Stimulated activated CD8-positive, alpha-beta memory T cell treated with anti-CD3 and anti-CD28 coated beads, Interleukin-7, amount 100 ng/mL, for 1 hour (primary cell): ENCODE measurements at places on chromosomes 3 and 15.

DNA sequence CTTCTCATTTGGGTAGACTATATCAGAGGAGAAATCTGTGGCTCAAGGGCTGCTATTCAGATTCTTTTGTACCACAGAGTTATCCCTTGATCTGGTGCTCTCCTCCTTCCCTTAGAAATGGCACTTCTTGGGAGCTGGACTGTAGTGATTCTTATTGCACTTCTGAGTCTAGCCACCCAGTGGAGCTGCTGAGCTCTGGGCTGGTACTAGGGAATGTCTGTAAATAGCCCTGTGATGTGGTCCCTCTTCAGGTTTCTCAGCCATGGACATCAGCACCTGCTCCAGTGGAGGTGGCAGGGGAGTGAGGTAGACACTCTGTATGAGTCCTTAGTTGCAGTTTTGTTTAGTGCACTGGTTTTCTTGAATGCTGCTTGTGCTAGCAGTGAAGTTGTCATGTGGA, 1292.6 kb downstream of the SI start:
- DNase-seq, result no peak

GRCh38 chr3:46862369-46863025, 747 bp downstream of the MYL3 start:
- DNase-seq, result no peak

GRCh38 chr3:192902549-192902948, 15.1 kb downstream of the MB21D2 start:
- no peak for DNase-seq

DNA sequence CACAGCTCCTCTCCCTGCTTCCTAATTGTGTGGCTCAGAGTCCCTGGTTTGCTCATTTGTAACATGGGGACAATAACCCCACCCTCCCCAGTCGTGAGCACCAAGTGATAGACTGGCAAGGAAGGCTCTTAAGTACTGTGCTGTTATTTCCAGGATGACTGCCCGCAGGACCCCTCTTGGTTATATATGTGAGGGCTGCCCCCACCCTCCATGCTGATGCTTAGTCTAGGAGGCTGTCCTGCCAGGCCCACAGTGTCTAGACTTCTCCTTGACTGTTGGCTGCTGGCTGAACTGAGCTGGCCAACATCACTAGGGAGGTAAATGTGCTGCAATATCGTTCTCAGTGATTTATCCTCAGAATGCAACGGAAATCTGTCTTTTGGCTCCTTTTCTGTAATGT, 45.1 kb downstream of the RAB11A start:
- DNase-seq, result no peak

GRCh38 chr15:90015749-90016148, 14.6 kb downstream of the ZNF710 start:
- DNase-seq, result no peak

GRCh38 chr3:35224565-35225295, 414.6 kb upstream of the ARPP21 start:
- DNase-seq, result no peak

DNA sequence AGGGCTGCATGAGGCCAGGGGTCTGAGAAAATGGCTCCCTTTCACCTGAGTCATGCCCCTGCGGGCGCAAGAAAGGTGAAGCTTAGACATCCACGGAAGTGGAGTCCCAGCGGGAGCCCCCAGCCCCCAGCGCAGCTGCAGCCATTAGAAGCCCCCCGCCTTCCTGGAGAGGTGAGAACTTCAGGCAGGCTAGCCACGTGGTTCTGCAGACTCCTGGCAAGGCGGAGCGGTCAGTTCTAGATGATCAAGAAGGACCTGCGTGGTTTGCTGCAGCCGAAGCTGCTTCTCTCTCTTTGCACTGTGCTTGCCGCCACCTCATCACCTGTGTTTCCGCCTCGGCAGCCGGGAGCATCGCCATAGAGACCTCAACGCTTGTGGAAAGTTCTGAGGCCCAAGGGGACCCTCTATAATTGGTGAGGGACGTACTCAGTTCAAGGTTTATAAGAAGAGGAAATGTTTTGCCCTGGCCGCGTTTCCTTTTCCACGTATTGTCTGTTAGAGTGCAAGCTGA, 15.8 kb upstream of the KCNMB3 start:
- DNase-seq, result no peak

DNA sequence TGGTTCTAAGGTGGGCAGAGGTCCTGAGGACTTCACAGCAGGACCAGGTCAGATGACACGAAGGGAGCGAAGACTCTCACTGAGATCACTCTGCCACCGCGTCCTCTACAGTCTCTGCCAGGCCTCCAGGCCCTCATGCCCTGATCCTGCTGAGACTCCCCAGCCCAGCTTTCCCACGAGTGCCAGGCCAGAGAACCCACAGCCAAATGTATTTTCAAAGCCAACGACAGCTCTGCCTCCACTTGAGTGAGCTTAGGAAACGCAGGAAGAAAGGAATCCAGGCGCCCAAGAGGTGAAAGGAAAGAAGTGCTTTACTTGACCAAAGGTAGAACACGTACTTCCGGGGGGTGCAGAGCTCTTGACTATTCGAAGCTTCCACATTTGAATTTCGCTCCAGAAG, 275.0 kb downstream of the XXYLT1 start:
- DNase-seq, result no peak

- DNase-seq, result no peak
Observed at GRCh38 chr15:48730506-48730905, 80.4 kb downstream of the CEP152 start.

- no peak for DNase-seq
Observed at GRCh38 chr3:107028626-107029025, 348.6 kb upstream of the CCDC54 start.

DNA sequence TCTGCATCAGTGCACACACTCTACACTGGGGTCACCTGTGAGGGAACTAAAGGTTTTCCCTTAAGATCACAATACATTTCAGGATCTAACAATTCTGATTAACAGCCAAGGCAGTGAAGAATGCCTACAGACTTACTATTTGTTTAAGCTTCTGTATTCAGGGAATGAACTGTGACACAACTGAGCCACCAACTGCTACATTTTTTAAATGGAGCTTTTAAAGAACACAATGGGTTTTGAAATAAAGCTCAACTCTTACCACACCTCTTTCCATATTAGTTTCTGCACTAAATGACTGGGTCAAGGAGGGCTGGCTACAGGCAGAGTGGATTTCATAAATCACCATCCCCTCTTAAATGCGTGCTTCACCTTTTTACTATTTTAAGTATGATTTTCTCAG, 100.2 kb downstream of the TMCC1 start:
- DNase-seq, result no peak

GRCh38 chr15:101138913-101139880, 112.7 kb downstream of the CHSY1 start:
- DNase-seq, result no peak

DNA sequence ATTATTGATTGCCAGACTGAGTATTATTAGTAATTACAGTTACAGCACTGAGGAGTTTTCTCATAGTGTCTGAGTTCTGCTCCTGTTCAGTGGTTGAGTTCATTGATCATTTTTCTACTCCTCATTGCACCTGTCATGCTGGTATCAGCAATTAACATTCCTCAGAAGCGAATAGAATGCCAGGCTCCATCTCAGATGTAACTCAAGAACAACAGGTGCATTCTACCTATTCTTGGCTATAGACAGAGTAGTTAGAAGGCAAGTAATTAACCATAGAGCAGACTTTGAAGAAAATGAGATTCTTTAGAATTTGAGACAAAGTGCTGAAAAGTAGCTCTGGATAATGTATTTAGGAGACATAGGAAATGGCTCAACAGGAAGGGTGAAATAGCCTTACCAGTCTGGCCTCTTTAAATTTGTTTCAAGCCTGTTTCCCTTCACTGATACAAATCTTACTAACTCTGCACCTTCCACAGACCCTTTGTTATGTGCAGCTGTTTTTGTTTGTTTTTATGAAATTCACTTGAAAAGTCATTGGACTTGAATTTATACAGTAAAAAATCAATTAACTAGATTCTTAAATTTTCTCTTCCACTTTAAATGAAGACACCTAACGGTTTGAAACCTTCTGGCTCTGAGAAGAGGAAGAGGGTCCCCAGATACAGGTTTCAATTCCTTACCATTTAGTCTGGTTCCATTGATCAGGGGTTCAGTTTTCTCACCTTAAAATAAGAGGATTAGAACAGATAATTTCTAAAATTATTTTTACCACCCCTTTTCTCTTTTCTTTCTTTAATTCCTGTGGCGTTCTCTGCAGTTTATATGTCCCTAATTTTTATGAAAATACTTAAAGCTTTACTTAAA, 109.6 kb downstream of the FNDC3B start:
- no peak for DNase-seq

DNA sequence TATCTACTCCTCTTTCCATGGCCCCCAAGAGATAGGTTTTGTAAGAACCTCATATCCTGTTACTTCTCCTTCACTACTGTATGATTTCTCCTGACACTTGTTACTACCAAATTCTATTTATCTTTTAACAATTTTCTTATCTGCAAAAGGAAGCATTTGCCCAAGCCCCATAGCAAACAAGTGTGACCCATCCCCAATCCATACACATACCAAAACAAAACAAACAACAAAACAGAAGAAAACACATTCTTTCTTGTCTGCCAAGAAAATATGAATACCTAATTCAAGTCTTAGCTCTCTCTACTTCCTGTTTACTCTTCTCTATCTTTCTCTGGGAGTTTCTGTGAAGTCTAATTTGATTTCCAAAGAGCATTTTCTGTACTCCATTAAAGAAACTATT, 39.0 kb upstream of the AADAC start:
- DNase-seq, result no peak

DNA sequence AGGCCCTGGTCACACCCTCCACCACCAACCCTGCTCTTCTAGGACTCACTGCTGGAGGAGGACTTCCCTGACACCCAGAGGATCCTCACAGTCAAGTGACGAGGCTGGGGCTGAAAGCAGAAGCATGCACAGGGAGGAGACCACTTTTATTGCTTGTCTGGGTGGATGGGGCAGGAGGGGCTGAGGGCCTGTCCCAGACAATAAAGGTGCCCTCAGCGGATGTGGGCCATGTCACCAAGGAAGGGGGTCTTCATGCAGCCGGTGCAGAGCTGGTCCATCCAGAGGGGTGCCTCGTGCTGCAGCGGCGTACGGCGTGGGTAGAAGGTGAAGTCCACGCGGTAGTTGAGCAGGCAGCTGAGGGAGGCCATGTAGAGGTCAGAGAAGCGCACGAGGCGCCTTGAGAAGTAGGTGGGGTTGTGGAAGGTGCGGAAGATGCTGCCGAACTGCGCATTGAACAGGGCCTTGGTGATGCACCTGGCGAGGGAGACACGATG, 9.4 kb downstream of the NT5DC2 start:
- DNase-seq, result no peak

DNA sequence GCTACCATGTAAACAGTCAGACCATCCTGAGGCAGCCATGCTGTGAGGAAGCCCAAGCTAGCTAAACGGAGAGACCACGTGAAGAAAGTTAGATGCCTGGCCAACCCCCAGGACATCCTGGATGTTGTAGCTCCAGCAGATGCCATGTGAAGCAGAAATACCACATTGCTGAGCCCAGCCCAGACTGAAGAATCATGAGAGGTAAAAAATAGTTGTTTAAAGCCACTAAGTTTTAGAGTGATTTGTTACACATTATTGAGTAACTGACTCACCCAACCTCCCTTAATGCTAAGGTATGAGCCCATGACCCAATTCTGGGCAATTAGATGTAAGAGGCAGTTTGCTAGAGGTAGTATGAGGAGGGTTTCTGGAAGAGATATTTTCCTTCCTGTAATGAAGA, 200.5 kb downstream of the THRB start:
- DNase-seq, result no peak

- DNase-seq, result no peak
Observed at GRCh38 chr15:67776600-67776999, 48.7 kb upstream of the SKOR1 start.

GRCh38 chr3:88462230-88462629, 312.5 kb downstream of the C3orf38 start:
- no peak for DNase-seq

DNA sequence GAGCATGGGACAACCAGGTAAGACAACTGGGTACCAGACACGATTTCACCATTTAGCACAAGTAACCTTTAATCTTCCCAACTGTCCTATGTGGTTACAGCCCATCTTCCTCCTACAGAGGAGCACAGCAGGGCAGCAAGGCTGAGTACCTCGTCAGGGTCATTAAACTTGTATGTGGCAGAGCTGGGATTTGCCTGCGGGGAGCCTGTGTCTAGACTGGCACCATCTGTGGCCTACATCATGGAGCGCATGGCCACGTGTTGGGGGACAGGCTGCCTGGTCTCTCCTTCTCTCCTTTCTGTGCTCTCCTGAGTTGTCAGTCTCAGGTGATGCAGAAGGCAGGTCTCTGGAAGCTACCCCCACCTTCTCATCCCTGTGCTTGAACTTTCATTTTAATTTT, 32.2 kb downstream of the GOLGA6A start:
- DNase-seq, result no peak

DNA sequence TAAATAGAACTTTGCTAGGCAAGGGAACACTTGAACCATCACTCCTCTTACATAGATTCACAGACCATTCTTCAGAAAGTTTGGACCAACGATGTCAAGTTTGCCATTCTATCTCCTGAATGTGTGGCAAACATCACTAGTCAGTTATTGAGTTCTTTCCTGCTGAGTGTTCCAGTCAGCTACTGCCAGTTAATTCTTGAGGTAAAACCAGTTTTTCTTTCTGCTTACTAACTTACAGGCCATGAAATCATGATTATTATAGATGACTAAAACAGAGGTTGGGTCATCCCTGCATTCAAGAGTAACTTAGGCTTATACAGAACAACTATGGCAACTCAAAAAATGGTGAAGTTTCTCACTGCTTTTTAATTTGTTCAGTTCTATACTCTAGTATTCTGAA, 88.2 kb downstream of the AP4E1 start:
- DNase-seq, result no peak

DNA sequence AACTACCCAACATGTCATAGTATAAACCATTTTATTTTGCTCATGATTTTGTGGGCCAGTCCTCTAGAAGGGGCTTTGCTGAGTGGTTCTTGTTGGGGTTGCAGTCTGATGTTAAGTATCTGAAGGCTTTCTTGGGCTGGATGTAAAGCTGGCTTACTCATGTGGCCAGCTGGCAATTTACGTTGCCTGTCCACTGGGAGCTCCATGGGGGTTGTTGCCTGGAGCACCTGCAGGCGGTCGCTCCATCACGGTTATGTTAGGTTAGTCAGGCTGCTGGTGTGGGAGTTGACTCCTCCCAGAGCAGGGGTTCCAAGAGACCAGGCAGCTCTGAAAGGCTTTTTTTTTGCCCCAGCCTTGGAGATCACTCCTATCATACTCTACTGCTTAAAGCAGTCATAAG, 98.1 kb downstream of the NR1D2 start:
- no peak for DNase-seq

DNA sequence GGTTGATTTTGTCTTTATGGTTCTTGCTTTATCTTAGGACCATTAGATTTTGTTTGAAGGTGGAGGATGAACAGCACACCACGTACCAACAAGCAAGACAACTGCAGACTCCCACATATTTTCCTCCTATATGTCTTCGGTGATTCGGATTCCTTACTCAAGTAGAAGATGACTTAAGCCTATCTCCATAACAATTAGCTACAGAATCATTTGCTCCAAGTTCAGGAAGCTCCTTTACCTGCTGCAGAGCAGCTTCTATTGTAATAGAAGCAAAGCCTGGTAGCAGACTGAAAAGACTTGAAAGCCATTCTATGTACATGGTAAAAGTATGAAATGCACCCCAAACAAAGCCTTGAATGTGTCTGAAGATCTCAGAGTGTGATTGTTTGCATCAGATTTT, 229.0 kb downstream of the SOX2 start:
- DNase-seq, result no peak
